ENCODE measurements at places on chromosomes 7 and 10.

DNA sequence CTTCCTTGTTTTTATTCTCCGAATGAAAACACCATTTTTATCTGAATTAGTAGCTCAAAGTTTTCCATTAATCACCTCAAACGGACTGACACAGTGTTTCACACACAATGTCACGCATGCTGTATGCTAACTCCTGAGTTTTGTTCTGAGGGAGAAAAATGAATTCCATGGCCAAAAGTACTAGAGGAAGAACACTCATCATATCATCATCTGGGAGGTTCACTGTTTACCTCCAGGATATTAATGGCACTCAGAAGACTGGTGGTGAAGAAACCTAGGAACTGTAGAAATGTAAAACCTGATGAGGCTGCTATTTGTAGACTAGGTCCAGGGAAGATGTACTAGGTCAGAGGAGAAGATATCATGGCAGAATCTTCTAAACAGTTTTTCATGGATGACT, 395.6 kb upstream of the ETV1 start:
- DNase-seq, result no peak

- no peak for DNase-seq
These were observed 11.1 kb downstream of the CAMK1D start for GRCh38 chr10:12360461-12360860.

GRCh38 chr10:129927351-129928120, 36.5 kb downstream of the EBF3 start:
- no peak for DNase-seq

- no peak for DNase-seq
These were observed 12.4 kb downstream of the ECHDC3 start for GRCh38 chr10:11754620-11755019.

- peak; percentile 64 for DNase-seq
These were observed 128.7 kb upstream of the UNC5B start for GRCh38 chr10:71083716-71083975.

GRCh38 chr10:72106154-72106849, 18.0 kb upstream of the SPOCK2 start:
- DNase-seq, result no peak

DNA sequence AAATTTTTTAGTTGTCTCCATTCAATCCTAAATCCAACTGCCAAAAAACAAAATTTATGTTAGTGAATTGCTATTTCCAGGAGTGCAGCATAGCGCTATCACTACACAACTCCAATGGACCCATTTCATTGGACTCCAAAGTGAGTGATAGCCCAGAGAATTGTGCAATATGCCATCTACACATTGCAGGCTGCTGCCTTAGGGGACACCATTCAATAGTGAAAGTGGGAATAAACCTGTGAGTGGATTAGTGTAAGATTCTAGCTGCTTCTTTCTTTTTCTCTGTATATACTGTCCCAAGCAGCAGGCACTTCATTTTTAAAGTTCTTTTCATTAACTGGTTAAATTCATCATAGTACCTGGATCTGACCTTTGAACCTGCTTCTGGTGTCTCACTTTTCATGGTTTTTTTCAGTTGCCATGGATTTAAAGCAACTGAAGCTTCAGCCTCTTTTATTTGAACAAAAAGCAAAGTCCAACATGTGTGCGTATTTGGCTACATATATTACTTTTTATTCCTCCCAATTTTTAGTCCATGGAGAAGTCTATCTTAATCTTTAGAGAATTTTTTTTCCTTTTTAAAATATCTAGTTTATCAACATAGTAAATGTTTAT, 97.3 kb downstream of the DGKB start:
- no peak for DNase-seq

- no peak for DNase-seq
These were observed 8.3 kb downstream of the ADD3 start for GRCh38 chr10:110016039-110016438.

Data from islet precursor cell (in vitro differentiated cells).